Activated CD4-positive, alpha-beta T cell treated with anti-CD3 and anti-CD28 coated beads, Interleukin-2, amount 50 U/mL, for 16 hours (primary cell): ENCODE measurements at places on chromosomes 16 and 17.
A peak's percentile ranks its signal among the peaks of the same experiment; 100 is the strongest.

DNA sequence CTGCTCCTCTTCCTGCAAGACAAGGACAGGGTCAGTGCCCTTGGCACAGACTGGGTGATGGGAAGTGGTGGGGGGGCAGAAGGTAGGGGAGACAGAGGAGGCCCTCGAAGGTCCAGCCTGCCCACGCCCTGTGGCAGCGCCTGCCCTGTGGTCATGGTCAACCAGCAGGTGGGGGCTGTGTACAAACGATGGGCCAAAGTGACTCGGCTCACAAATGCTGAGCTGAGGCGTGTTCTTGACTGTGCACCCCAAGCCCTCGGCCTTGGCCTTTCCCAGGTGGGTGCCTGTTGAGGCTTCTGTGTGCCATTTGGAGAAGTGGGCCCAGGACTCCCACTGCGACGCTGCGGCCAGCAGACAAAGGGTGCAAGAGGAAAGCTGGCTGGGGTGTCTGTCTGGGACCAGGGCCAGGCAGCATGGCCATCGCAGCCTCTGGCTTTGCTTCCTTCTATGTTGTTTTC lies 22.6 kb downstream of the MXRA7 start:
- no peak for DNase-seq

DNA sequence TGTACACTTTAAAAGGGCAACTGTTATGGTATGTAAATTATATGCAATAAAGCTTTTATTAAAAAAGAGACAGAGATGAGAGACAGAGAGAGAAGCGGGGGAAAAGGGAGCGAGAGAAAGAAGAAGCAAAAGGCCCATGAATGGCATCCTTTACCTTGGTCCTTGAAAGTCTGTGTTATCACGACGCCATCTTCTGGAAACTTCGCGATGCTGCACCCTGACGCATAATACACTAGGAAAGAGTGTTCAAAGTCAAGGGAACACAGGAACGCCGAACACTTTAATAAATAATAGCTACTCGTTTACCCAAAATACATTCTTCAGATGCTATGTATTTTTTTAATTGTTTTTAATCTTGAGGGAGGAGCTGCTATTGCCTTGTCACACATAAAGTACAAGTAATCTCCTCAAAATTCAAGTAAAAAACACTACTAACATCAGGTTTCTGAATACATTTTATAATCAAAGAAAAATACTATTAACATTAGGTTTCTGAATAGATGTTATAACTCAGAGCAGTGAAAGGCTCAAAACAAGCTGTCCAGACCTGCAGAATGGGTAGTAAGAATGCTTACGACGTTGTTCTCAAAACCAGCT lies 23.0 kb upstream of the SLC38A8 start:
- peak; percentile 39 for DNase-seq

- peak; percentile 41 for DNase-seq
Measured at GRCh38 chr16:22217890-22218730, 12.0 kb downstream of the EEF2K start.

DNA sequence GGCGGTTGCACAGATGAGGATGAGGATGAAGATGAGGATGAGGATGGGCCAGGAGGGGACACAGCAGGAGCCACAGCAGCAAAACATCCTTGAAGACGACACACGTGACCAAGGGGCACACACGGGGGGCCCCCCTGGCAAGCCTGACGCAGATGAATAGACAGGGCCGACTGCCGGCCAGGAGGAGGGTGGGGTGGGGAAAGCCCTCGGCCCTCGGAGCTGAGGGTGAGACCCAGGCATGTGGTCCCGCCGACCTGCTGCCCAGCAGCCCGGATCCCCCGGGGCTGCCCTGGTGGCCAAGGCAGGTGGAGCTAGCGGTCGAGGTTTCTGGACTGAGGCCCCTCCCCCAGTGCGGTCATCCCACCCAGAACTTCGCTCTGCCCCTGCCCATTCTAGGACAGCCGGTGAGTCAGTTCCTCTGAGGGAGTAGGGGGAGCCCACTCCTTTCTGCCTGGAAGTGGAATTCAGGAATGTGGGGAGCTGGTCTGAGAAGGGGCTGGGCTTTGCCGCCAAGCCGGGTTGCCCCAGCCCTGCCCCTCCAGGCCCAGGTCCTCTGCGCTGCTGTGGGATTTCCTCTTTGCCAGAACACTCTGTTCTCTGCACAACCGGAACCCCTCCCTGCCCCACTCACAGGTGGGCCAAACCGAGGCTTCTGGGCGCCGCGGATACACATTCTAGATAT lies 9.9 kb downstream of the CYGB start:
- no peak for DNase-seq

- DNase-seq, result no peak
Measured at GRCh38 chr16:72500545-72500944, 328.6 kb upstream of the PMFBP1 start.

GRCh38 chr17:32453370-32453769 lies 9.1 kb downstream of the PSMD11 start:
- DNase-seq, result no peak

DNA sequence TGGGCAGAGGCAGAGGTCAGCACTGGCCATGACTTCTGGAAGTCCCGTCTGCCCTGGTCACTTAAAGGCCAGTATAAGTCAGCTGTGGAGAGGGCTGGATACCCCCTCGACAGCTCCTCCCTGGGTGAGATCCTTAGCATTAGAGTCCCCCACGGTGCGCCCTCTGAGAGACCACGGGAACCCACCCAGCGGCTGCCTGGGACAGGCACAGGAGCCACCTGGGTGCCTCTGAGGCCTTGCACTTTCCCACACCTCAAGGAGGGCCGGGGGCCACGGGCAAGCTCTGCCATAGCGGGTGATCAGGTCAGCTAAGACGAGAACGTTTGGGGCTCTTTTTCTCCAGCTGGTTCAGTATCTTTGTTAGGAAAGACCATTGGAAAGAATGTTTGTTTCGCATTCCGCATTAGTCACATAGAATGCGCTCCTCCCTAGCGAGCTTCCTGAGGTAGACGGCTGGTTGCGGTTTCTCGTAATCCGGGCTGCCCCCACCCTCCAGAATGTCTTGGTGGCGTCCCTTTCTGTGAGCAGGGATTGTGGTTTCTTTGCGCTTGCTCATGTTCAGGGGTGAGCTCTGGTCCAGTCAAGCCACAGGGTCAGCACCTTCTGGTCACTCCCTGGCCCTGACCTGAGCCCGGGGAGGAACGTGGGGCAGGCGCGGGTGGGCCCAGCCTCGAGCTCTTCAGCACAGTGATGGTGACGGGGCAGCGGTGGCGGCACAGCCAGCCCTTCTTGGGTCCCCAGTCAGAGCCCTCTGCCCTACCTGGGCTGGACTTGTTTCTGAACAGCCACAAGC lies 25.2 kb downstream of the NME3 start:
- DNase-seq, result no peak

- DNase-seq, result no peak
Measured at GRCh38 chr16:65867276-65867960, 499.1 kb upstream of the CDH5 start.
